ENCODE measurements at places on chromosomes 2 and 18. TPM values are rescaled to one million over a fixed set of nuclear protein-coding genes. Genes with fewer than 3 reads are reported as not detected.

GRCh38 chr2:180604077-180604476 is 376.3 kb upstream of the UBE2E3 start:
- no peak for DNase-seq

GRCh38 chr2:173048897-173049661 is 26.6 kb upstream of the MAP3K20 start:
- DNase-seq: no peak

DNA sequence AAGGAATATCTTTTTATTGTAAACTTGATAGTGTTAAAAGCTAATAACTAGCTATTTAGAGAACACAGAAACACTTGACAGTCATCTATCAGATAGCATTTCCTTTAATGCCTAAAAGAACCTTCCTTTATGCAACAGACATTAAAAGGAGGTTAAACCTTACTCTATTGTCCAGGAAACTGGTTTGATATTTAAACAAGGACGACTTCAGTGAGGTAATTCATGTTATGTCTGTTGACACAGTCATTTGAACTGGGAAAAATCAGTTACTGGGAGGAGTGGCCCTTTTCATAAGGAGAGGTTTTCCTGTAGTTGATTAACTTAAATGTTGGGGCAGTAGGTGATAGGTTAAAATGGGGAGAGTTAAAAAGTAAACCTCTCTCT is 6.7 kb downstream of the TGIF1 start:
- DNase-seq: no peak

TDRD15 gene
- 0.18 TPM for total RNA-seq

- no peak for DNase-seq
Observed at GRCh38 chr2:221731432-221732145, 159.5 kb upstream of the EPHA4 start.

DNA sequence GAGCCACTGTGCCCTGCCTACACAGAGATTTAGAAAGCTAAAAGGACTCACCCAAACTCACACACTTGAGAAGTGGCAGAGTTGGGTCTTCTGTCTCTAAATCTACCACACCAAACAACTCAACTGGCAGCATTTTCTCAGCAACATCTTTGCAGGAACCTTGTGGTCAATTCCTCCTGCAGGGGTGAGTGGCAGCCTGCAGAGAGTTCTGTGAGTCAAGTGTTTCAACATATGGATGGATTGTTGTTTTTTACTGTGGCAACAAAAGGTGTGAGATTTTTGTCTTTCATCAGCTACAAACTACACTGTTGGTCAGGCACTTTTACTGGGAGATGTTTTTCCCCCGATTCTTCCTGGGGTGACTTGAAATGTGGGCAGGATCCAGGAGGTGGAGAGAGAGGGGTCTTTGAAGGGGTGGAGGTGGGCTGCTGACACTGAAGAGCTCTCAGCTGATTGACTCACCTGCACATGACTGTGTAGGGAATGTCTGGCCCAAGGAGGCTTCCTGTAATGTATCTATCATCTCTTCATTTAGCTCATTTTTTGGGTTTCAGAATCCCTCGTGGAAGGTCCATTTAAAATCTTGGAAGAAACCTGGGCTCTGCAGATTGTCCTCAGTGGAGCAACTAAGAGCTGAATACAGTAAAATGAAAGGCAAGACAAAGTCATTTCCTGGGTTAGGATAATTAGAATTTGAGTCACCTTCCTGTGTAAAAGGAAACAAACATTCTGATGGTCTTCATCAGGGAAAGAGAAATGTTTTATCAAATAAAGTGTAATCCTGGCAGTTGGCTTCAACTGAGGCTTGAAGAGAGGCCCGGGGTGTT is 98.6 kb downstream of the MSH2 start:
- DNase-seq: no peak

FLACC1 gene
- 3.7 TPM for total RNA-seq

GRCh38 chr18:55353806-55354205 is 234.2 kb downstream of the TCF4 start:
- DNase-seq: no peak

GRCh38 chr2:177669625-177670330 is 277.2 kb downstream of the AGPS start:
- DNase-seq: no peak

- peak; percentile 19 for DNase-seq
Observed at GRCh38 chr2:104701411-104701911, 152.5 kb upstream of the POU3F3 start.

DNA sequence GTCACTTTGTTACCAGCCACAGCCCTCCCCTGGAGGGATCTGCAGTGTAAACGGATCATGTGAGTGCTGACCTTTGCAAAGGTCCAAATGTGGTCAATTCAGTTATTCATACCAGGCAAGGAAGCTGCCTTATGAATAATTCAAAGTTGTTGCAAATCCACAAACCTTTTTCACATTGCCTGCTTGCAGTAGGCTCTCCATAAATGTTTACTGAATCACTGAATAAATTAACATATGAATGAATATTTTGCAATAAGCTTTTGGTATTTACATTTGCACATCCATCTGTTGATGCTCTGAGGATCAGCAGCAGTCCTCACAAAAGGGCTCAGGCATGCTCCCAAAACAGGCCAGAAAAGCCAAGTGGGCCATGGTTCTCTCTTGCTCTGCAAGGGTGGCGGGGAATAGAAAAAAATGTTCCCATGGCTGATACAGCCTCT is 156.8 kb downstream of the VAPA start:
- no peak for DNase-seq

DNA sequence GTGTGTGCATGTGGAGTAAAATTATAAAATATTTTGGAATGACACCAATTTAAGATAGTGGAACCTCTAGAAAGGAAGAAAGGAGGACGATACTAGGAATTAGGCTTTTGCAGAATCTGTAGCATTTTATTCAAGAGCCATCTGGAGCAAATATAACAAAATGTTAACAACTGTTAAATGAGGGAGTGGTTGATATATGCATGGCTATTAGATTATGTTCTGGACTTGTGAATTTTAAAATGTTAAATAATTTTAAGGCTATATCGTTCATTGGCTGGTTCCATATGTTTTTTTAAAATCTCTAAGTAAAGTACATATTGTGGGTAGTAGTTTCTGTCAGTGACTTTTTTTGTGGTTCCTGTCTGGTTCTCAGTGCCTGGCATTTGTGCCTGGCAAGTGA is 123.2 kb downstream of the PKP4 start:
- no peak for DNase-seq

GRCh38 chr2:215015421-215015820 is 123.0 kb downstream of the ABCA12 start:
- no peak for DNase-seq

ASPRV1 gene
- total RNA-seq: 5.6 TPM

- DNase-seq: no peak
Observed at GRCh38 chr2:196229013-196229412, 57.6 kb upstream of the STK17B start.

CFC1 gene
- 1.3 TPM for total RNA-seq

DNAJC5G gene
- total RNA-seq: 1.3 TPM

GRCh38 chr18:79199691-79200374 is 130.6 kb downstream of the ATP9B start:
- DNase-seq: no peak

- no peak for DNase-seq
Observed at GRCh38 chr2:215577356-215577755, 141.5 kb upstream of the FN1 start.

HOXD12 gene
- total RNA-seq: not detected

- DNase-seq: no peak
Observed at GRCh38 chr2:69279211-69279610, 107.8 kb downstream of the GFPT1 start.

DNA sequence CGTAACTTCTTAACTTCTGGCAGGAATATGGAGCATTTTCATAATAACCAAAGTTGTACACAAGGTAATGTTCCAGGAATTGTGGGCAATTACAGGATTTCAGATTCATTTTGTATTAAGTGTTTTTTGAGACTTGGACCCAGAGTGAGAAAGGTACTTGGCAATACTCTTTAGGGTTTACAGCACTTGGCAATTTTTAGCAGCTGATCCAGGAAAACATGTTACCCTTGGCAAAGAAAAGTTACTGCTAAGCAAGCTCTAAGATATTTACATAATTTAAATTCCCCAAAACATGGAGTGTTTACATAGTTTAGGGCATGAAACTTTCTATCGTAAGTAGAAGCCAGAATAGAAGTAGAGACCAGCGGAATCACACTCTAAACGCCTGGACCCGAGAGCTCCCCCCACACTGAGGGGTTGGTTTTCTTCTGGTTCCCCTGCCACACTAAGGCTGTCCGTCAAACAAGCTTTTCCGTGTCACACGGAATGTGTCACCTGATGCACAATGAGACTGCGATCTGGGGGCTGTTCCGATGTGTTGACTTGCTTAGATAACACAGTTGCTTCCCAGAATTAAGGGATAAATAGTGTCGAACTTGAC is 177.1 kb downstream of the PTGR3 start:
- no peak for DNase-seq

DNA sequence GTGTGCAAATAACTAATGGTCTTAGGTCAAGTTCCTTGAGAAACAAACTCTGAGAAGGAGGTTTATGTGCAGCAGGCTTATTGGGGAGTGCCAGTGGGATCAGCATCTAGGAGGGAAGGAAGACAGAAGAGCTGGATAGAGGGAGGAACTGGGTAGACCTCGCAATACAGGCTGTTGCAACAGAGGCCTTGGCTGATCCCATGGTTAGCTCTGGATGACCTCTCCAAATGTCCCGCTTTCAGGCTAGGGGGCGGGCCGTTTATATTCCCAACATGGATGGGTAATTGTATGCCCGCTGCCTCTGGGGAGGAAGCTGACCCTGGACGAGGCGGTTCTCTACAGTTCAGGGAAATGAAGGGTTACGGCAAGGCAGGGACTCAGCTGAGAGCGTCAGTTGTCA is 14.7 kb upstream of the CAPN13 start:
- no peak for DNase-seq

DNA sequence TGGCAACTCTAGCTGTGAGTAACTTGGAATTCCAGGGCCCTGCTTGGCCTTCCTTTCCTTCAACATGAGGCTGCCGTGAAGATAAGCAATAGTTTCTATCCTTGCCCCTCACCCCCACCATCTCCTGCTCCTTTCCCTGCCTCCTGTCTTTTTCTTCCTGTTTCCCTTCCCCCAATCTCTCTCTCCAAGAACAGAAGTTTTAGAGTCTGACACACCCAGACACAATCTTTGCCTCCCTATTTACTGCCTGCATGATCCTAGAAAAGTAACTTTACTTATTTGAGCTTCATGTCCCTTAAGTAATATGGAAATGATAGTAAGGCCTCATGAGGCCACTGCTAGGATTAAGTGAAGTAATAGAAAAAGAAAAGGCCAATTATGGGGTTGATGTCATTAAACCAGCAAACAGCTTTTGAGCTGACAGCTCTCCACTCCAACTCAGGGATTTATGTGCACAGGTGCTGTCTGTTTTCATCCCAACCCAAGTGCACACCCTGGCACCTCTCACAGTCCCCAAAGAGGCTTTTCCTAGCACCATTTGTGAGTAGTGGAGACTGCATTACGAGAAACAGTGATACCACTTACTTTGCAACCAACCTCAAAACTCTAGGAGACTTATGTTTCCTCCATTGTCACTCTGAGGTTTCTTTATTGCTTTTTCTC is 123.7 kb upstream of the SIX3 start:
- DNase-seq: no peak

CLEC4F gene
- not detected for total RNA-seq

DNA sequence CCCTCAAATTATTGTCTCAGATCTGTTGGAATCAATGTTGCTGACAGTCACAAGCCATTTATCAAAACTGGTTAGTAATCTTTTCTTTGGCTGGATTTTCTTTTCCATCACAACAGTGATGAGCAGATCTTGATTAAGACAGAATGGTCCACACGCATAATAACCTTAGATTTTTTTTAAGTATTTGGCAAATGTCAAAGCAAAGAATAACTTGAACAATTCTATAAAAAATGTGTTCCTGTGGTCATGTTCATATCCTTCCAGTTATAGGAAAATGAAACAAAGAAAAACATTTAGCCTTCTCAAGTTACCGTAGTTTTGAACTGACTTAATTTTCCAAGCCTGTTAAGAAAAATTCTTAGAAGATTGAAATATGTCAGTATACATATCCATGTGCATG is 659.9 kb upstream of the ID2 start:
- DNase-seq: no peak

STON1 gene
- 11.4 TPM for total RNA-seq

NTSR2 gene
- 1.7 TPM for total RNA-seq

DNA sequence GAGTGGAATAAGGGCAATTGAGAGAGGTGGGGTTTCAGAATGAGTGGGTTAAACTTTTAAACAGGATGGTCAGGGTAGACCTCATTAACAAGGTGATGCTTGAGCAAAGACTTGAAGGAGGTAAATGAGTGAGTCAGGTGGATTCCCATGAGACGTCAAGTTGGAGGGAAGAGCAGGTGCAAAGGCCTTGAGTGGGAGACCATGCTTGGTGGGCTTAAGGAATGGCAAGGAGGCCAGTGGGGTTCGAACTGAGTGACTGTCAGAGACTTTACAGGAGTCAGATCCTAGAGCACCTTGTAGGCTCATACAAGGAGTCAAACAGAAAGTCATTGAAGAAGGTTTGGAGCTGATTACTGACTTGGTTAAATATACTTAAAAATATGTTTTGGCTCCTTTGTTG is 284.1 kb downstream of the CYRIA start:
- no peak for DNase-seq

- DNase-seq: peak; percentile 21
Observed at GRCh38 chr2:134144081-134144596, 109.7 kb upstream of the MGAT5 start.

- no peak for DNase-seq
Observed at GRCh38 chr18:79356435-79356834, 39.3 kb upstream of the NFATC1 start.

DNA sequence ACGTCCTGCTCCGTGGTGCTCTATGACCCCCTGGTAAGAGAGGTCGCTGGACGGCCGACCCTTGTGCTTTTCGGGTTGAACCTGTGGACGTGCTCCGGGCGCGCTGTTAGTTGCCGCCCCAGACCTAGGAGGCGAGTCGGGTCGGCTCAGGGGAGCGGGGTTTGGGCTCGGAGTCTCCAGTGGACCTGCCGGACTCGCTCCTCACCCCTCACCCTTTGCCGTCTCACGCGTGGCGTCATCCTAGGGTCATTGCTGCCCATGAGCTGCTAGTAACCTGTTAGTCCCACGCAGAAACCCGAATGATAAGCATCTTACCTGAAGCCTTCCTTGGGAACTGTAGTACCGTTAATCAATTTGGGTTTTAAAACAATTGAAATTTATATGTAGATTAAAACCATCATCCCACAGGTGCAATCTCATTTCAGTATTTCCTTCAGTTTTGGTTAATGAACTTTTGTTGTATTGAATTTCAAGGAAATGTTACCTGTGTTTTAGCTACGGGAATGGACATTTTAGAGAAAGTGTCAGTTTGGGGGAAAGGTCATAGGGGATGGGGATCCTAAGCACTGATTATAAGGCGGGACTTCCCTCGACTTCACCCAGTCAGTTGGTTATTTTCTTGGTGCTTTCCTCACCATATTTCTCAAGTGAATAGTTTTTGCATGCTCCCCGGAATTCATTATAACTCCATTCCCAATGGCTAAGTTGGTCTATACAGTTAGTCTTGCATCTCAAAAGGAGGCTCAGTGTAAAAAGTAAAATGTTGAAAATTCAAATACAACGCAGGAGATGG is 536 bp downstream of the ELP2 start:
- no peak for DNase-seq

Data from cerebellum (tissue), 4 donors.